ENCODE measurements at places on chromosomes 1 and 21.

- DNase-seq: no peak
These were observed 714 bp upstream of the AKIRIN1 start for GRCh38 chr1:38990386-38990737.

GRCh38 chr1:211625040-211625439 is 46.1 kb upstream of the SLC30A1 start:
- DNase-seq: no peak

- no peak for DNase-seq
These were observed 3.7 kb upstream of the TMEM61 start for GRCh38 chr1:54976747-54977146.

- no peak for DNase-seq
These were observed 101.1 kb downstream of the NPHP4 start for GRCh38 chr1:5891137-5891536.

DNA sequence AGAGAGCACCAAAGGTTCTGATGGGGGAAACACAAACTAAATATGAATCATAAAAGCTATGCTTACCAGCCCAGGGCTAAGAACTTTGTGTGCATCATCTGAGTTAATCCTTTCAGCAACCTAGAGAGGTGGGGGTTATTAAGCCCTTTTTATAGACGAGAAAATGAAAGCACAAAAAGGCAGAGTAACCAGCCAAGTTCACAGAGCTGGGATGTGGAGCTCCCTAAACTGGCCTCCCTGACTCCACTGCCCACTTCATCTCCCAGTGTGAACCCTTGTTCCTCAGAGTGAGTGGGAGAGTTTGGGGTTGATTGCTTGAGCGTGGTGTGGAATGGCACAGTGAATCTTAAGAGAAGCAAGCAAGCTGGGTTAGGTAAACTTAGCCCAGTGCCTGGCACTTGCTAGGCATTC is 10.8 kb upstream of the BCAR3 start:
- DNase-seq: peak; percentile 84

DNA sequence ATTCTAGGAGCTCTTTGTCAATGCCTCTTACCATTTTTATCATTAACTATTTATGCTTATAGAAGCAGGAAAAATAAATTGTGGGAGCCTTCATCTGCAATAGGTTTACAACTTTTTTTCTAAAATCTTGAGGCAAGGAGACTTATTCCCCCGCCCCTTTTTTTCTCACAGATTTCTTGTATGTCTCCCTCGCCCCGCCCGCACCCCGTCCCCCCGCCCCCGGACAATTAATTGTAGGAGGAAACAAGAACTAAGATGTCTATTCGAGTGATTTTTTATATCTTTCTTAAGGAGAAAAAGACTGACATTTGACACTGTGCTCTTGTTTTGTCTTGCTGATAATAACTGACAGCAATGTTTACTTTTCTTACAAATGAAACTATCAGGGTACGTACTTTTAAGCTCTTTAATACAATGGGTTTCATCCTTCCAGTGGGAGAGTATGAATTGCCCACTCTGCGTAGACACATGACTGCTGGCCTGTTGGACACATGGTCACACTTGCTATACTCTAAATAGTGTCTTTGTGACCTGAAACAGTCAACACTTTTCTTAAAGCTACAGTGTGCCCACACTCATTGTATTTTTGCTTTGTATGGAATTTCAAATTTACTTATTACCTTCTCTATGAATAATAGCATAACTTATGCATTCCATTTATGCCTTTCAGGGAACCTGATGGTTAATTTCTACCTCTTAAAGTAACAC is 1.5 kb upstream of the IVNS1ABP start:
- no peak for DNase-seq

DNA sequence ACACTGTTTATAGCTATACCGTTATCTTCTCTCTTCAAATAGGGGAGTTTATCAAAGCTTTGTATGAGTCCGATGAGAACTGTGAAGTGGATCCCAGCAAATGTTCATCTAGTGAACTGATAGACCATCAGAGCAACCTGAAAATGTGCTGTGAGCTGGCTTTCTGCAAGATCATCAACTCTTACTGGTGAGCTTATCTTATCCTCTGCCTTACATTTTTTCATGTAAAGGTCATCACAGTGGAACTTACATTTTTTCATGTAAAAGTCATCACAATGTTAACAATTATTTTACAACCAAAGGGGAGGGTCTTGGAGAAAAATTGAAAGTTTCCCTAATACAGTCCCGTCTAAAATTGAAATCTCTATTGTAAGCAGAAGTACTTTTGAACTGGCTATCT is 45.2 kb downstream of the CLEC20A start:
- DNase-seq: no peak

GRCh38 chr1:20648438-20648837 is 12.7 kb downstream of the DDOST start:
- no peak for DNase-seq

DNA sequence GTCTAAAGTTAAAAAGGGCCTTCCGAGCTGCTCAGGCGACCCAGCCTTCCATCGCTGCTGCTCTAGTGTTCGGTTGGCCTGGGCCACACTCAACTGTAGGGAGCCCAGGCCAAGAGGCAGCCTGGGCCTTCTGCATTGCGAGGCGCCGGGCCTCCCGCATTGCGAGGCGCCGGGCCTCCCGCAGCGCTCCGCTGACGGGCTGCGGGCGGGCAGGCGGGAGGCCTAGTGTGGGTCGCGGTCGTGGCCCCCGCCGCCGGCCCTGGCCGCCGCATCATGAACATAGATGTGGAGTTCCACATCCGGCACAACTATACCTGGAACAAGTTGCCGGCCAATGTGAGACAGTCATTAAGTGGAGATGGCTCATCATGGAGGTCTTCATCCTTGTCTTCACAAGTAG is 48.3 kb downstream of the PPIAL4G start:
- no peak for DNase-seq

DNA sequence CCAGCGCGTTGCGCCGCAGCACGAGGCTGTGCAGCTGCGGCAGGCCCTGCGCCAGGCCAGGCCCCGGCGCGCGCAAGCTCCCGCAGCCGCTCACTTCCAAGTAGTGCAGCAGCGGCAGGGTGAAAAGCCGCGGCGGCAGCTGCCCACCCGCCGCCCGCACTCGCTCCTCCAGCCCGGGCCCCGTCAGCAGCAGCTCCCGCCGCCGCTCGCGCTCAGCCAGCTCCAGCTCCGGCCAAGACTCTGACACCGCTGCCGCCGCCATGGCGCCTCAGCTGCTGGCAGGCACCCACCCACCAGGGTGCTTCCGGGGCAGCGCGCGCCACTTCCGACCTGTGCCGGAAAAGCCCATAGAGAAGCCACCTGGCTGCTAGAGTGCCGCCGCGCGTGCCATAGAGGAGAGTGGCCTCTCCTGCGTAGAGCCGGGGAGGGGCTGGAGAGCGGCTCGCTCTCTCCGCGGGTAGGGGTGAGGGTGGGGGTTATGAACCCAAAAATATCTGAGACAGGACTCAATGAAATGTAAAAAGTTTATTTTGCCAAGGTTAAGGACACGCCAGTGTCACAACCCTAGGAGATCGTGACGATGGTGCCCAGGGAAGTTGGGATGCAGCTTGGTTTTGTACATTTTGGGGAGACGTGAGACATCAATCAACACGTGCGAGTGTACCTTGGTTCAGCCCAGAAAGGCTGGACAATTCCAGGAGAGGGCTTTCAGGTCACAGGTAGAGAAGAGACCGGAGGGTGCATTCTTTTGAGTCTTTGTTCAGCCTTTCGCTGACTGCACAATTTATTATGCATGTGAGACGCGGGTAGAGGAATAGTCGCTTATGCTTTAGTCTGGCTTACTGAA is at the start of gene LRRC47:
LRRC47 (minus strand) TSS at position 284 of the 847 bp plus-strand sequence; CDS start at position 262, 22 bp downstream.
- DNase-seq: peak; percentile 63

DNA sequence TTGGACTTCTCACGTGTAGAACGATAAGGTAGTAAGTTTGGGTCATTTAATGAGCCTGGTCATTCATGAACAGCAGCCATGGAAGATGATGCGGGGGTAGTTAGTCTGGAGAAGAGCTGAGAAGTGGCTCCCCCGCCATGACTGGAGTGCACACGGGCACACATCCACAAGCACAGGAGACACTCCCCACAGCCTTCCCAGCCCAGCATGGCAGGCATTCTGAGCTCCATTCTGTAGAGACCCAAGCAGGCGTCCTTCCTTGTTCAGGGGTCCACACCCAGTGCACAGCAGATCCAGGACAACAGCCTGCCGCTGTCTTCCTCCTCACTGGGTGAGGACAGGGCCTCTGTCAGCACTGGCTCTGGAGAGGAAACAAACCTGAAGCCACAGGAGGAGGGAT is 57.0 kb downstream of the SCCPDH start:
- DNase-seq: no peak

GRCh38 chr1:115732316-115732715 is 36.2 kb downstream of the CASQ2 start:
- no peak for DNase-seq

DNA sequence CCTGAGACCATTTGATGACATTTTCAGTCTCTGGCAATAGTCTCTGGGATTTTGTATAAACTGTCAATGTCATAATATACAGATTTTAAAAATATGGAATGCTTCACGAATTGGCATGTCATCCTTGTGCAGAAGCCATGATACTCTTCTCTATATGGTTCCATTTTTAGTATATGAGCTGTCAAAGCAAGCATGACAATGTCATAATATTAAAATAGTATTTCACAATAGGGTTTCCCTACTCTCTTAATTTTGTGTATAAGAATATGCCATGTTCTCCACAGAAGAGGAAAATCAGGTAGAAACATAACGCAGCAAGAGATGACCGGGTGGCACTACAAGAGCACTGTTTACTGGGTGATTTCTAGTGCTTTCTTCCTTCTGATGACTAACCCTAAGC is 8.3 kb upstream of the DIPK1A start:
- DNase-seq: no peak

- no peak for DNase-seq
These were observed 22.4 kb downstream of the NOS1AP start for GRCh38 chr1:162091681-162092524.

DNA sequence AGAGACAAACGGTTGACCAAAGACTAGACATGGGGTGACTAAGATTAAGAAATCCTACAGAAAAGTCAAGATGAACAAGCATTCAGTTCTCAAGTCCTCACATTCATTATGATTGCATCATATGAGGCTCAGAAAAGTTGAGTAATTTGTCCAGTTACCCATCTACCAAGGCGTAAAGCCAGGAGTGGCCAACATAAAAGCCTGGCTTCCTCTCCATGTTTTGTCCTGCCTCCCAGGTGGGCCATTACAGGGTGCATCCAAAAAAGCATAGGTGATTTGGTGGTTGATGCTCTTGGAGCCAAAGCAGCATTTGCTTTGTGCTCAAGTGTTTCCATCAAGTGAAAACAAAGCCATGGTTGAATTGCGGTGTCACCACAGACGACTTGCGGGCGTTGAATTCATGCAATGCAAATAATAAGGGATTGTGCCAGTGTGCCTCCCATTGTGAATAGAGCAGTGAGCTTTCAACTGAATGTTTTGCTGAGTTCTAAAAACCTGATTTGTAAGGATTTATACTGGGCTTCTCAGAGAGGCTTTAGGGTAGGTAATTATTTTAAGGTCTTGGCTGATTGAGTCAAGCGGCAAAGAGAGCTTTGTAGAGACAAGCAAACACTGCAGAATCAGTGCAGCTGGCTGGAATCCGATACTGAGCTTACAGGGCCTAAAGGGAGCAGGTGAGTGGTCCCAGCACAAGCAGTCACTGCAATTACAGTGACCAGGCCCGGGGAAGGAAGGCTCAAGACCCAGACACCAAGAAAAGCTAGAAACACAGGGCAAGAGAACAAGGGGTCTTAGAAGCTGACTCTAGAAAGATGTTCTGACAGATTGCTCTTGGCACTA is 54.1 kb downstream of the KCNJ15 start:
- DNase-seq: no peak

- peak; percentile 56 for DNase-seq
These were observed 40.9 kb upstream of the TMEM52 start for GRCh38 chr1:1959840-1960479.

DNA sequence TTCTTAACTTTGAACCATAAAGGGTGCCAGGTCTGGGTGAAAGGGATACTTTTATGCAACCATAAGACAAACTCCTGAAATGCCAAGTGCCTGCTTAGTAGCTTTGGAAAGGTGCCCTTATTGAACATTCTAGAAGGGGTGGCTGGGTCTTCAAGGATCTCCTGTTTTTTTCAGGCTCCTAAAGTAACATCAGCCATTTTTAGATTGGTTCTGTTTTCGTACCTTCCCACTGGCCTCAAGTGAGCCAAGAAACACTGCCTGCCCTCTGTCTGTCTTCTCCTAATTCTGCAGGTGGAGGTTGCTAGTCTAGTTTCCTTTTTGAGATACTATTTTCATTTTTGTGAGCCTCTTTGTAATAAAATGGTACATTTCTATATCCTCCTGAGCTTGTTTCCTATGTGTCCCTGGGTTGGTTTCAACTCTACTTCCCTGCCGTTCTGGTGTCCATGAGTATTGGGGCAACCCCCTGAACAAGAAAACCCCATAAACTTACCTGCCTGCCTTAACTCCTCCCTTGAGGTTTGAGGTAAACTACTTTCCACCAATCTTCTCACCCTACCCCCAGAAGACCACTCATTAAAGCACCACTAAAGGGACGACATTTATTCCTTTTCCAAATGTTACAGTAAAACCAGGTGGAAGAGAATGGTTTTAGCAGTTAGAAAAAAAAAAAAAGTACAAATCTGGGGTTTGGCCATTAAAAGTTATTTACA is 2.6 kb downstream of the MARCKSL1 start:
- DNase-seq: no peak

DNA sequence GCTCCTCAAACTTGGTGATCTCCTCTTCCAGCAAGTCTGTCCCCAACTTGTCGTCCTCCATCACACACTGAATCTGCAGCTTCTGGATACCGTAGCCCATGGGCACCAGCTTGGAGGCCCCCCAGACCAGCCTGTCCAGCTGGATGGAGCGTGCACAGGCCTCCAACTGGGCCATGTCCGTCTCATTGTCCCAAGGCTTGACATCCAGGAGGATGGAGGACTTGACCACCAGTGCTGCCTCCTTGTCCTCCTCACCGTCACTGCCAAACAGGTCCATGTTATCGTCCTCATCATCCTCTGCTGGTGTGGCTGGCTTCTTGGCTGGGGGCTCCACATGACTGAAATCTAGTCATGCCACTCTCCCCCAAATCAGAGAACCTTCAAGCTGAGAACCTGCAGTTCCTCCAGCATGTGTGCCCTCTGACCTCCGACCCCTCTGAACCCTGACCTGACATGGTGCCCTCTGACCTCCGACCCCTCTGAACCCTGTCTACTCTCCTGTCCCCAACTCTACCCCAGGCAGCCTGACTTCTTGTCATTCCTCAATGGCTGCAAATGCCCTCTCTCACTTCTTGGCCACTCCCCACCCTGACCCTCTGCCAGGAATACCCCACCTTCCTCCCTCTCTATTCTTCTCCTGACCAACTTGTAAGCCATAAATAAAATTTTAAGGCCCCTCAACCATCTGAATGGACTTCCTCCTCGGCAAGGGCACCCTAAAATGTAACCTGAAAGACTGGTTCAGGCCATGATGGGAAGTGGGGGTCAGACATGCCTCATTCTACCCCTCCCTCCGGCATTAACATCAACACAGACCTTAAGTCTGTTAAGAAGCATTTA is 275.7 kb upstream of the C1orf174 start:
- no peak for DNase-seq

- no peak for DNase-seq
These were observed 89.1 kb upstream of the IVNS1ABP start for GRCh38 chr1:185406006-185406690.

All from retinal pigment epithelial cell (primary cell).